ENCODE measurements at places on chromosomes 5 and 9.
A peak's percentile ranks its signal among the peaks of the same experiment; 100 is the strongest.

GRCh38 chr5:75753182-75753581 lies 35.9 kb upstream of the POC5 start:
- H3K4me1 ChIP-seq: no peaks in the 10 kb centered on the region
- H3K36me3 ChIP-seq: no peaks in the 10 kb centered on the region
- DNase-seq: no peak
- H3K27me3 ChIP-seq: peaks cover 3% of the 10 kb centered on the region
- no peak overlapping the region for H3K4me3 ChIP-seq

DNA sequence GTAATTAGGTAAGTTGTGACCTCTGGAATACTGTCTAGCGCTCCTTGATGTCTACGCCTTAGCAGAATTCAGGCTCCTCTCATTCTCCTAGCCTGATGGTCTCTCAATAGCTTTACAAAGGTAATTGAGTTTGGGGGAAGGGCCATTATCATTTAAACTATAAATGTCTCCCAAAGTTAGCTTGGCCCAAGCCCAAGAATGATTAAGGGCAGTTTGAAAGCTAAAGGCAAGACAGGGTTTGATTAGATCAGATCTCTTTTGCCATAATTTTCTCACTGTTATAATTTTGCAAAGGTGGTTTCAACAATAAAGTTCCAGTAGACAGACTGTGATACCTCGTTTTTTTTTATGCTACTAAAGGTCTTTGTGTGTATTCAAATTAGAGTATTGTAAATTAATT lies 3.7 kb upstream of the SLC30A5 start:
- no peaks in the 10 kb centered on the region for H3K36me3 ChIP-seq
- H3K27ac ChIP-seq: no peak overlapping the region
- H3K4me3 ChIP-seq: no peak overlapping the region
- peaks cover 8% of the 10 kb centered on the region for H3K4me1 ChIP-seq

GRCh38 chr5:77859306-77859705 lies 83.2 kb upstream of the TBCA start:
- H3K36me3 ChIP-seq: no peaks in the 10 kb centered on the region
- no peak overlapping the region for H3K4me3 ChIP-seq
- no peak overlapping the region for H3K27ac ChIP-seq

DNA sequence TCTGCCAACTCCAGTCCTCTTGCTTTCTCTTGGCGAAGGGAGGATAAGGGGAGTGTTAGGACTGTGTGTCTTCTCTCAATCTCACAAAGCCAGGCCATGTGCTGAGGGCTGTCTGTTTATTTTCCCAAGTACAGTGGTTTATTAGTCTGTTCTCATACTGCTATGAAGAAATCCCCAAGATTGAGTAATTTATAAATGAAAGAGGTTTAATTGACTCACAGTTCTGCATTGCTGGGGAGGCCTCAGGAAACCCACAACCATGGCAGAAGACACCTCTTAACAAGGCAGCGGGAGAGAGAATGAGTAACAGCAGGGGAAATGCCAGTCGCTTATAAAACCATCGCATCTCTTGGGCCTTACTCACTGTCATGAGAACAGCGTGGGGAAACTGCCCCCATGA lies 36.2 kb upstream of the CKS2 start:
- DNase-seq: no peak
- no peaks in the 10 kb centered on the region for H3K36me3 ChIP-seq
- peaks cover 13% of the 10 kb centered on the region for H3K4me1 ChIP-seq

GRCh38 chr5:55438998-55439397 lies 95.8 kb downstream of the PLPP1 start:
- H3K27ac ChIP-seq: no peak overlapping the region
- H3K4me1 ChIP-seq: no peaks in the 10 kb centered on the region
- H3K4me3 ChIP-seq: no peak overlapping the region
- H3K36me3 ChIP-seq: no peaks in the 10 kb centered on the region

DNA sequence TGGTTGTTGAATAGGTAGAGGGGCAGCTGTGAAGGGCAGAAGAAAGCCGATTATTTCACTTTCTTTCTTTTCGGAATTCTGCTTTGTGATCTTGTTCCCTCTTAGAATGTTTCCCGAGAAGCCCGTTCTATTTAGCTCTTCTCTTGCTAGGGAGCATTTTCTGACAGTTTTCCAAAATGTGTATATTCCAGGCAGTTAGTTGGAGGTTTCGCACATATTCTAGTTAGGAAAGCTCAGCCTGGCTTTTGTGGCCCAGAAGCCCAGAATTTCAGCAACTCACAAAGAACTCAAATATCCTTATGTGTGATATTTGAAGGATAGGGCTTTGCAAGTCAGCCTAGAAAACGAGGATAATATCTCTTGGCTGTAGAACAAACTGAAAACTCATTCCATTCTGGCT lies 461.0 kb upstream of the C9orf72 start:
- H3K4me3 ChIP-seq: no peak overlapping the region
- H3K4me1 ChIP-seq: no peaks in the 10 kb centered on the region
- DNase-seq: no peak
- H3K27me3 ChIP-seq: no peaks in the 10 kb centered on the region

DNA sequence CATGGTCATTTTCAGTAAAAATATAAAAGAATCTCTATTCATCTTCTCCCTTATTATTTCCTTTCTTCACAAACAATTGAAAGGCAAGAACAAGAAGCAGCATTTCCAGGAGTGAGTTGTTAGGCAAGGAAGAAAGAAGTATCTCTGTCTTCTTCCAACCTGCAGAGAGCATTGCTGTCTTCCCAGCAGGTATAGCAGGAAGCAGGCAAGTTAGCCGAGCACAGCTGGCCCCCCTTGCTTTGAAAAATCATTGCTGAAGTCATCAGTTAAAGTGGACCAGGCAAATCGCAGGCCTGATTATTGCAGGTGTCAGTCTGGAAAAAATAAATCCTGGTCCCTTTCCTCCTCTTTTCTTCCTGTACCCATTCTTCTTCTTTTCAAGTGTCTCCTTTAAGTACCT lies 353.1 kb upstream of the BRINP1 start:
- no peaks in the 10 kb centered on the region for H3K27me3 ChIP-seq
- H3K27ac ChIP-seq: no peak overlapping the region
- H3K4me3 ChIP-seq: no peak overlapping the region
- no peaks in the 10 kb centered on the region for H3K4me1 ChIP-seq

- no peaks in the 10 kb centered on the region for H3K4me1 ChIP-seq
- no peak overlapping the region for H3K4me3 ChIP-seq
- no peak overlapping the region for H3K27ac ChIP-seq
- no peaks in the 10 kb centered on the region for H3K27me3 ChIP-seq
- H3K36me3 ChIP-seq: no peaks in the 10 kb centered on the region
- DNase-seq: no peak
Measured at GRCh38 chr5:148060881-148061280, 2.9 kb upstream of the SPINK5 start.

DNA sequence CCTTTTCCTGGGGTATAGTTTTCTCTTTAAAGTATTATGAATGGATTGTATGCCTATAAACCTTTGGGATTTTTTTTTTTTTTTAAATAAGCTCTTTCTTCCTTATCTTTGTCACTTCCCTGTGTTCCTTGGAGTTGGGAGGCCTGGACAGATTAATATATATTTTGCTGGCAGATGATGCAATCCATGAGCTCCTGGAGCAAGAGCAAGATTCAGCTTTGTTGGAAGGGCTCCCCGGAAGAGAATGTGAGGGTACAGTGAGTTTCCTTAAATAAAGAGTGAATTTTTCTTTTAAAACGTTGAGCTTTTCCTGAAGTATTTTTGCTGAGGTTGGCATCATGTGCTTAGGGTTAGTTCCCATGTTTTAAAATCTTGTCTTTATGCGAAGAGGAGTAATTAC lies 98.7 kb upstream of the SLC28A3 start:
- H3K4me3 ChIP-seq: no peak overlapping the region
- DNase-seq: no peak
- no peaks in the 10 kb centered on the region for H3K4me1 ChIP-seq
- H3K27ac ChIP-seq: no peak overlapping the region

GRCh38 chr5:168469816-168470215 lies 16.5 kb upstream of the RARS1 start:
- DNase-seq: no peak
- H3K4me1 ChIP-seq: no peaks in the 10 kb centered on the region
- no peak overlapping the region for H3K4me3 ChIP-seq
- no peaks in the 10 kb centered on the region for H3K27me3 ChIP-seq
- no peak overlapping the region for H3K27ac ChIP-seq
- no peaks in the 10 kb centered on the region for H3K36me3 ChIP-seq

DNA sequence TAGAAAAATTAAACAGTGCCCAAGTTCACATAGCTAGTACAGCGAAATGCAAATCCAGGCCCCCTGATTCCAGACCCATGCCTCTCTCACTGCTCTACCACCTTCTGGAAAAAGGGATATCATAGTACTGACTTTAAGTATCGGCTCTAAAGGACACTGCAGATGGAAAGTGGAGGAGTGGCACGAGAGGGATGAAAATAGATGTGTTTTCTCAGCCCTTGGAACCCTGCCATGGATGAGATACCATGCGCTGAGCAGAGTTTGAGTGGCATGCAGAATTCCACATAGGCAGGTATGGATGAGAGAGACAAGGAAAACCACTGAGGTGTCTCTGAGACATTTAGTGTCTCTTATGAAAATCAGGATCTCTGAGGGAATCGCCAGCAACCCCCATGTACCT lies 18.8 kb downstream of the CKMT2 start:
- H3K27me3 ChIP-seq: no peaks in the 10 kb centered on the region
- DNase-seq: no peak
- peaks cover 8% of the 10 kb centered on the region for H3K36me3 ChIP-seq
- no peaks in the 10 kb centered on the region for H3K4me1 ChIP-seq

- no peaks in the 10 kb centered on the region for H3K27me3 ChIP-seq
- H3K36me3 ChIP-seq: peaks cover under 1% of the 10 kb centered on the region
- peaks cover 3% of the 10 kb centered on the region for H3K4me1 ChIP-seq
- peak overlapping the region; percentile 59 for H3K27ac ChIP-seq
- no peak overlapping the region for H3K4me3 ChIP-seq
Measured at GRCh38 chr5:160105686-160106360, 13.4 kb downstream of the PWWP2A start.

DNA sequence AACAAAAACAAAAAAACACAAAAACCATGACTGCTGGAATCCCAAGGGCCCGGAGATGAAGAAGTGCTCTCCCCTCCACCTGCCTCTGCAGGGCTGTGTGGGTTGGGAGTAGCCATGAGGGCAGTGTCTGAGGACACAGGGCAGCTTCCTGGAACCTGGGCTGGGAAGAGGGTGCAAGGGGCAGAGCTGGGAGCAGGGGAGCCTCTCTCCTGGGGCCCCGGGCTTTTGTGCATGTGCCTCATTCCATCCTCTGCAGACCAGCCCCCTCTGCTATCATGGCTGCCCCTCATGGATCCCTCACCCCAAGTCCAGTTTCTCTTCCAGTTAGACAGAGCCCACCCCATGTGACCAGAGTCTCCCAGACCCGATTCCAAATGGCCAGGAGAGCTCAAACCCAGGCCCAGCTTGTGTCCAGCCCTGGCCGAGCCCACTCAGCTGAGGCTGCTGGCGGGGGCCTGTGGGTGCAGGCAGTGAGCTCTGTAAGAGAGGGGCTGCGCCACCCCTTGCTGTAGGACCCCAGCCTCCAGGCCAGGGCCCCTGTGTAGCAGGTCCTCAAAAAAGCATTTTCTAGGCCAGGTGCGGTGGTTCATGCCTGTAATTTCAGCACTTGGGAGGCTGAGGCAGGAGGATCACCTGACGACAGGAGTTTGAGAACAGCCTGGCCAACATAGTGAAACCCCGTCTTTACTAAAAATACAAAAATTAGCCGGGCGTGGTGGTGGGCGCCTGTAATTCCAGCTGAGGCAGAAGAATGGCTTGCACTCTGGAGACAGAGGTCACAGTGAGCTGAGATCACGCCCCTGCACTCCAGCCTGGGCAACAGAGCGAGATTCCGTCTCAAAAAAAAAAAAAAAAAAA lies 44.5 kb downstream of the PLPP7 start:
- H3K27me3 ChIP-seq: no peaks in the 10 kb centered on the region
- no peak overlapping the region for H3K27ac ChIP-seq
- DNase-seq: no peak
- no peak overlapping the region for H3K4me3 ChIP-seq

- no peak overlapping the region for H3K4me3 ChIP-seq
- no peaks in the 10 kb centered on the region for H3K36me3 ChIP-seq
- no peak for DNase-seq
- no peaks in the 10 kb centered on the region for H3K4me1 ChIP-seq
Measured at GRCh38 chr5:61850696-61851095, 455.3 kb upstream of the KIF2A start.

GRCh38 chr5:61228691-61229280 lies 66.5 kb upstream of the SMIM15 start:
- no peak for DNase-seq
- no peak overlapping the region for H3K4me3 ChIP-seq
- H3K36me3 ChIP-seq: no peaks in the 10 kb centered on the region
- no peak overlapping the region for H3K27ac ChIP-seq
- no peaks in the 10 kb centered on the region for H3K4me1 ChIP-seq
- H3K27me3 ChIP-seq: no peaks in the 10 kb centered on the region

Data from common myeloid progenitor, CD34-positive (primary cell).